Hindlimb muscle (tissue), 1 donor: ENCODE measurements at places on chromosomes 1 and 21. TPM values are rescaled to one million over a fixed set of nuclear protein-coding genes. Genes with fewer than 3 reads are reported as not detected.

GRCh38 chr1:234981758-234982157 lies 146.9 kb downstream of the TOMM20 start:
- DNase-seq: no peak

DNA sequence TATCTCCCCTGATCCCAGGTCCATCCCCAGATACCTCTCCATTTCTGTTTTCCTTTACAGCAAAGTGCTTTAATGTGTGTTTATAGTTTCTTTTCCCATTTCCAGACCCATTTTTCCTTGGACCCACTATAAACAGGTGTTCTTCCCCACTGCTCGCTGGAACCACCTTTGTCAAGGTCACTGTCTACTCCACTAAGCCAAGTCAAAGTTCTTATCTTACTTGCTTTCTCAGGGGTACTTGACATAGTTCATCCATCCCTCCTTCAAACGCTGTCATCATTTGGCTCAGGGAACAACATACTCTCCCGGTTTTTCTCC lies 8.3 kb downstream of the SLAMF1 start:
- no peak for DNase-seq

DNA sequence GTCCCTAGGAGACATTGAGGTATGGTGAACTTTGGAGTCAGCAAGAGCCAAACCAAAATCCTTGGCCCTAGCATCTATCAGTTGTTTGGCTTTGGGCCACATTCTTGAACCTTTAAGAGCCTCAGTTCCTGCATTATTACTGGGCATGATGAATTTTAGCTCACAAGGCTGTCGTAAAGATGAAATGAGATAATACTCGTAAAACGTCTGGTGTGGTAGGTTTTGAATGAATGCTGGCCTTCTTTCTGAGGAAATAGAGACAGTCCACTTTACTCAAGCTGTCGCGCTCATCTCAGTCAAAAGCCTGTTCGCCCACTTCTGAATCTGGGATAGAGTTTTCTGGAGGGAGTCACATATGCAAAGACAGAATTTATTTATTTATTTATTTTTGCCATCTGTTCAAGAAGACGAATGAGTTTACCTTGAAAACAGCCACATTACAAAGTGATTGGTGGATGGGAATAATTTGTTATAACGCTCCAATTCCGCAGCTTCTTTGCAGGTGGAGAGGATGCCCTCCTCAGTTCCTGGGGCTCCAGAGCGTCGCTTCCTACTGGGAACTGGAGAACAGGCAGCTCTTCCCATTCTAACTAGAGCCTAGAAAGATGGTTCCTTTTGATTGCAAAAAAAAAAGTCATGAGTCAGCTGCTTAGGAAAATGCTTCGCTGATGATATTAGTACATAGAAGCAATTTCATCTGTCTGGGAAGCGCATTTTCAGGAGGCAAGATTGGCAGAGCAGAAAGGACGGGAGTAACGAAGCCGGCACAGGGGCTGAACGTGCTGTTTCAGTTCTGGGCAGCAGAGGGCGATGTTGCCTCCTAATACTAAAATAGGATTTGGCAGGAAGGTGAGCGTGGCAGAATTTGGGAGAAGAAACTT lies 49.9 kb upstream of the CYP2J2 start:
- DNase-seq: peak; percentile 76

DNA sequence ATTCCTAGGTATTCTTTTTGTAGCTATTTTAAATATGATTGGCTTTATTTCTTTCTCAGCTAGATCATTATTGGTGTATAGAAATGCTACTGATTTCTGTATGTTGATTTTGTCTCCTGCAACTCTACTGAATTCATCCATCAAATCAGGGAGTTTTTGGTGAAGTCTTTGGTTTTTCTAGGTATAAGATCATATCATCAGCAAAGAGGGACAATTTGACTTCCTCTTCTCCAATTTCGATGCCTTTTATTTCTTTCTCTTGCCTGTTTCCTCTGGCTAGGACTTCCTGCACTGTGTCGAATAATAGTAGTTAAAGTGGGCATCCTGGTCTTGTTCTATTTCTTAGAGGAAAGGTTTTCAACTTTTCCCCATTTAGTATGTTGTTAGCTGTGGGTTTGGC lies 27.5 kb upstream of the PRKACB start:
- DNase-seq: no peak

DNA sequence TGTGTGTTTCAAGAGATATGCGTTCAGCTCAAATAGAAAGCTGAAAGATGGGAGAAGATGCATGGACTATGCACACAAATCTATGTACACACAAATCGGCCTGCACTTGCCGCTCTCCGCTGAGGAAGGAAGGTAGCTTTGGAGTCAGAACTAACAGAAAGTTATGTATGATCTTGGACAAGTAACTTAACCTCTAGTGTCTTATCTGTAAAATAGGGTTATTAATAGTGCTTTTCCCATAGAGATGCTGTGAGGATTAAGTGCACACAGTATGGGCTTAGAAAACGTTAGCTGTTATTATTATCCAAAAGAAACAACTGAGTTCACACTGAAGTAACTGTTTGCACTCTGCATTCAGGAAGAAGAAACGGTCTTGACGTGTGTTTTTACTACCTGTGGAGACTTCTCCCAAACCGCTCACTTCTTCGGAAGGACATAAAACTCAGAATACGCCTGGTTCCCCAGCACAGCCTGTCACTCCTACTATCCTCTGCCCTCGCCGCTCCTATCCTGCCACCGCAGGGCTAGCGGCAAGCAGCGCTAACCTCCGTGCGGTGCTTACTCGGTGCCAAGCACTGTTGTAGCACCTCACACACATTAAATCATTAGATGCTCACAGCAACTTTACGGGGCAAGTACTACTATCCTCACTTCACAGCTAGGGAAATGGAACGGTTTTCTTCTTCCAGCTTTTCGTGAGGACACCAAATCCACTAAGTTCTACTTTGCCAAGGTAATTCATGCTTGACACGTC lies 1.3 kb downstream of the TGFBR3 start:
- peak; percentile 45 for DNase-seq

The OR14K1 gene
- not detected for polyA plus RNA-seq

The SPATA6 gene
- polyA plus RNA-seq: 10.8 TPM

The TRAF5 gene
- 23.1 TPM for polyA plus RNA-seq

The RBP7 gene
- 5.7 TPM for polyA plus RNA-seq
